Putamen (tissue), 1 donor: ENCODE measurements at places on chromosomes 13 and 19.

DNA sequence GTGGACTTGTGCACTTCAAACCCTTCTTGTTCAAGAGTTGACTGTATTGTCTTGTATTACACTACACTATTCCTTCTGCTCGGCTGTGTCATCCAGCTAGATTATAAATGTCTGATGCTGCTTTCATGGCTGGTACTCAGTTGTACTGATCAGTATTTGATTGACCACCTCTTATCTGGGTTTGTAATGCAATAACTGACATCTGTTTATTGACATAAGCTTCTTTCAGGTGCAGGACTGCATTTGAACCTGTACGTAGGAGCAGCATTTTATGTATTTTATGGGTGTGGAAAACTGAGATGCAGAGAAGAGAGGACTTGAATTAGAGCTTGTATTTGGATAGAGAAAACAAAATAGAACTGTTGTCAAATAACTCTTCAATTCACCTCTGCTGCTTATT lies 309.2 kb downstream of the FGF9 start:
- DNase-seq, result no peak

- no peak for DNase-seq
Measured at GRCh38 chr19:14023404-14024235, 4.3 kb upstream of the RLN3 start.

- DNase-seq, result no peak
Measured at GRCh38 chr19:46656541-46656940, 4.4 kb downstream of the DACT3 start.

- no peak for DNase-seq
Measured at GRCh38 chr13:113741191-113741668, 17.8 kb upstream of the TMEM255B start.

DNA sequence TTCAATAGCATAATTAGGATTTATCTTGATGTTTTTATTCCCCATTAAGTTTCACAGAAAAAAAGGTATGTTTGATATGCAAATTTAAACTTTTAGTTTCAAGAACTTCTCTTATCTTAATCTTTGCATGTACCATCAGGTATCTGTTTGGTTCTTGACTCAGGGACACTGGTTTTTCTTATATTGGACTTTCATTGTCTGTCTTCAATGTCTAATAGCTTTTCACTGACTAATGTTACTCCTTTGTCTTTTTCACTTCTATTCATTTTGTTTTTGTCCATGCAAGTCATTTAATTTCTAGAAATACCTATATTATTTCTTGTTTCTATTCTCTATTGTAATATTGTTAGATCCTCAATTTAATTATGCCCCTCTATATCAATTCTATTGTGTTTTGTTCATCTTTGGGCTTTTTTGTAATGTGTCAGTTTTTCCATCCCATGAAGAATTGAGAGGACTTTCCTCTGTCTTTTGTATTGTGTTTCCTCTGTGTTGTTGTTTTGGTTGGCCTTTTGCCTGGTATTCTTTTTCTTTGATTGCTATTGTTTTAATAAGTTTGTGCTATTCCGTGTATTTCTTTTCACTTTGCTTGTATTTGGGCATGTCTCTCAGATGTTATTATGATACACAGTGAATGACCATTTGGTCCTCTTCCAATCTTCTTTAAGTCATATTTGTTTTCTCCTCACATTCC lies 58.3 kb upstream of the ANKRD10 start:
- DNase-seq, result no peak

DNA sequence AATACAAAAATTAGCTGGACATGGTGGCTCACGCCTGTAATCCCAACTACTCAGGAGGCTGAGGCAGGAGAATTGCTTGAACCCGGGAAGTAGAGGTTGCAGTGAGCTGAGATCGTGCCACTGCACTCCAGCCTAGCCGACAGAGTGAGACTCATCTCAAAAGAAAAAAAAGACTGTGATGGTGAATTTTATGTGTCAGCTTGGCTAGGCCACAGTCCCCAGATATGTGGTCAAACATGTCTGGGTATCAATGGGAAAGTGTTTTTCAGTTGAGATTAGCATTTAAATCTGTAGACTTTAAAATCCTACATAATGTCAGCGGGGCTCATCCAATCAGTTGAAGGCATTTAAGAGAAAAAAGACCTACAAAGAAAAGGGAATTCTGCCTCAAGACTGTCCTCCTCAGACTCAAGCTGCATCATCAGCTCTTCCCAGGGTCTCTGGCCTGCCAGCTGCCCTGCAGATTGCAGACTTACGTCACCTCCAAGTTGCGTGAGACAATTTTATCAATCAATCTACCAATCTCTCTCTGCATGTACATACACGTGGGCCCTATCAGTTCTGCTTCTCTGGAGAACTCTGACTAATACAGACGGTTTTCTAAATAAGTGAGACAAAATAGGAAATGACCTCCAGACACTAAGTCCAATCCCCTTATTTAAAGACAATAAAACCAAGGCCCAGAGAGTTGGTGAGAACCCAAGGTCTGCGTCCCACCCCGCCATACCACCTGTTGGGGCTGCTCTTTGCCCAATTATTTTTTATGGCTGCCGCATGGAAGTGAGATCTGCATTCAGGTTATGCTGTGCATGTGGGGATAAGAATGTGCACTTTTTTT lies 99.2 kb downstream of the ABCC4 start:
- no peak for DNase-seq

DNA sequence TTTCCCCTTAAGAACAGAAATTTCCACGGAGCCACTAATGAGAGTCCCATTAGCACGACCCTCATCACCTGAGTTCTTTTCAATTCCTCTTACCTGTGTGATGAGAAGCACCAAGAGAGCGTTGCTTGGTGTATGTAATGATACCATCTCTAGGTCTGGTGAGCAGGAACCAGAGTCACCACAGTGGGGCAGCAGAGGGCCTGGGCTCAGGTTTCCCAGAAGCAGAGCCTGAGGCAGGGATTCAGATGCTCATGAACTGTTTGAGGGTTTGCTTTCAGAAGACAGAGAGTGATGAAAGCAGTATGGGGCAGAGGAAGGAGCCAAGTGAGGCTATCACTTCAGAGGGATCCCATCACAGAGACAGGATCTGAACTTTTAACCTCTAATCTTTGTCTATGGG lies 3.1 kb upstream of the PTPRH start:
- no peak for DNase-seq

DNA sequence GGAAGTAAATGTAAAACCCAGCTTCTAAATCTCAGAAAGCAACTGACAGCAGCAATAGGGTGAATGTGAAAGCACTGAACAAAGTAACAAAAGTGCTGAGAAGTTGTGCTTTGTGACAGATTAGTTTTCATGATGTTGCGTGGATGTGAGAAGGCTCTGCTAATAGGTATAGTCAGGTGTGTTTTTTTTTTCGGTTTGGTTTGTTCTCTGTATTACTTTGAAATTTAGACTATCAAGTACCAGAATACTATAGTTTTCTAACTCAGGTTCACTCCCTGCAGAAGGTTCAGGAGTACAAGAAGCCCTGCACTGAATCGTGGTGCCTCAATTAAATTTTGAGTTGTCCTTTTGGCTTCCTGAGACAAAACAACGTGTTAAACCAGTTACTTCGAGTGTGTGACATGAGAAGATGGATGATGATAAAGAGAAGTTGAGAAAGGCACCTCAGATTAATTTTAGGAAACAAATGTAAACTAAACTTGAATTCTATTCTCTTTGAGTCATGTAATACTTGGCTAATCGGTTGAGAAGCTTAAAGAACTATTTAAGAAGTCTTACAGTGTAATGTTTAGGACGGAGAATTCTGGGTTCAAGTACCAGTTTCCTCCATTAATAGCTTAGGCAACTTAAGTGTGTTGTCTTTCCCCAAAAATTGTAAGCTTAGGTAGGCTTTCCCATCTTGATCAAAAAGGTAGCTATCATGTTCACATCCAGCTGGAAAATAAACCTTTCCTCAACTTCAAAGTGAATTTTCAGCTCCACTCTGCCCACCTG lies 10.3 kb downstream of the MIR17HG start:
- no peak for DNase-seq

- no peak for DNase-seq
Measured at GRCh38 chr19:16338470-16339360, 14.1 kb downstream of the KLF2 start.
